ENCODE measurements at places on chromosomes 5 and 9.
A peak's percentile ranks its signal among the peaks of the same experiment; 100 is the strongest.

- DNase-seq: no peak
Measured at GRCh38 chr5:58933891-58934628, 351.2 kb downstream of the RAB3C start.

GRCh38 chr5:177412603-177413233 is 3.4 kb upstream of the F12 start:
- no peak for DNase-seq

- DNase-seq: no peak
Measured at GRCh38 chr9:77546376-77546950, 101.7 kb downstream of the GNA14 start.

DNA sequence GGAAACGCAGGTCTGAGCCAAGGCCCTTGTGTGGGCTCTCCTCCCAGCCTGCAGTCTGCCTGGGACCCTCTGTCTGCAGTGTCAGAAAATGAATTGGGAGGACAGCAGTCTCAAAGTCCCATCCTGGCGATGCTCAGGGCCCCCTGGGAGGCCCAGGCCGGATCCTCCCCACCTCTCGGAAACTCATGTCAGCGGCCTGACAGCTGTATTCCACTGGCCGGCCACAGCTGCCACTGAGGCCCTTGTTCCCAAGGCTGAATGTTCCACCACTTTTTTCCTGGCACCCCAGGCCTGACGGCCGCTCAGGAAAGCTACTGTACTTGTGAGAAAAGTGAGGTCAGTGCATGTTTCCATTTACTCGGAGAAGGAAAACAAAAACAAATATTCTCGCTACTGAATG is 180.0 kb downstream of the FGF18 start:
- no peak for DNase-seq

GRCh38 chr5:83464261-83464660 is 7.3 kb upstream of the VCAN start:
- DNase-seq: no peak

DNA sequence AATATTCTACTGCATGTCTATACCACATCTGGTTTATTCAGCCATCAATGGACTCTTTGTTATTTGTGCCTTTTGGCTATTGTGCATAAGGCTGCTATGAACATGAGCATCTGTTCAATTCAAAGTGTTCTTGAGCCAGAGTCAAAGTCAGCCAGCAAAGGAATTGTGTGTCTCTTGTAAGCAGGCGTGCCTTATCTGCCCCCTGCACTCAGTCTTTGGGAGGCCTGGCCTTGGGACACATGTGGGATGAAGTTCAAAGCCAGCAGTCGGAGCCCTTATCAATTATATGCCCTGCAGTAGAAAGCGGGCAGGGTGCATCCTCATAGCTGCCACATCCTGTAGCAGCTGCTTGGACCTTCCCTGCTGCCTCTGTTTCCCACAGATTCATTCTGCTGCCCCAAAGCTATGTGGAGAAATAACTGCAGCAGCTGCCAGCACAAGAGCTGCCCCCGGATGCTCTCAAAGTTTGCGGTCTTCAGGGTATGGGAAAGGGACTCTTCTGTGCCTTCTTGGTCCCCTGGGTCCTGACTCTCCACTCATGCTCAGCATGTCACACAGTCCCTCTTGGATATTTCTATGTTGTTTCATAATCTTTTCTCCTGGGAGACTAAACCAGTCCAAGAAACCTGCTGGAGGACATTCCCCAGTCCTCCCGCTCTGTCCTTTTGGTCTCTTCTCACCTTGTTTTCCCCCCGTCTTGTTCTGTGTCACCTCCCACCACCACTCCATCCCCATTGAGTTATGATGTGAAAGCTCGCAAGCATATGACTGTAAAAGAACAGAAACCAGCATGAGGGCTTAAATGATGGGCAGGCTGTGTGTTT is 35.9 kb downstream of the STOM start:
- DNase-seq: peak; percentile 33

GRCh38 chr9:114172981-114173833 is 17.9 kb downstream of the COL27A1 start:
- DNase-seq: peak; percentile 14

GRCh38 chr5:38291355-38291754 is 33.0 kb downstream of the EGFLAM start:
- DNase-seq: no peak

DNA sequence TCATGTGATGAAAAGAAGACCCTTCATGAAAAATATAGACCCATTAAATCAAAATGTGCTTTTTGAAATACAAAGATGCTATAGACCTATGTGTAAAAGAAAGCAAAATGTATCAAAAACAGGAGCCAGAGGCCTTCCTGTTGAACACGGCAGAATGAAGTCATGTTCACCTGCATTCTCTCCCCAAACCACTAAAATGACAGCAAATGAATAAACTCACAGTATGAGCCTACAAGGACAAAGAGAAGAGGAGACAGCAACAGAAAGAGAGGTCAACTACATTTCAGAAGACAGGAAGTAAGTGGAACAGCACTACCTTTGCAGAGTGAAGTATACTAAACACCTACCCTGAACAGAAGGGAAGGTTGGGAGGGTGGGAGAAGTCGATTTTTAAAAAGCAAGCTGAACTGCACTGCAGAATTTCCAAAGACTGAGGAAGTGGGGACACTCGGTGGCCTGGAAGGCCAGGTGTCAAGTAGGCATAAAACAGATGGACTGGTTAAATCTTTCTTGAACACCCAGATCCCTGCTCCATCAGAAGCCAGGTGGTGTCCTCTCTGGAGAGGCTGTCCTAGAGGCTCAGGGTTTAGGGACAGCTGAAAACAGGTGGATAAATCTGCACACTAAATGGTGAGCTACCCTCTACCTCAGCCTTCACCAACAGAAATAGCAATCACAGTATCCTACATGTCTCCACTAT is 48.9 kb downstream of the MED27 start:
- DNase-seq: no peak

DNA sequence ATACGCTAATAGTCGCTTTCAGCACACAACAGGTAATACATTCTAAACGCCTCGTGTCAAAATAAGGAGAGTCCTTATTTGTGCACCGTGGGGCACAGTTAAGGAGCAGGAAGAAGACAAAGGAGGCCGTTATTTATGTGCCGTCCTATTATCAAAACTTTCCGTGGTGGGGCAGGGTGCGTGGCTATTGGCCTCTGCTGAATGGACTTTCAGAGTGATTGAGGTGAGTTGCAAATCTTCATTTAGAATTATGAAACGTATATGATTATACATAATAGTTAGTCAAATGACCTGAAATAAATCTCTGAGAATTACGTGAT is 833 bp downstream of the C5orf24 start:
- no peak for DNase-seq

DNA sequence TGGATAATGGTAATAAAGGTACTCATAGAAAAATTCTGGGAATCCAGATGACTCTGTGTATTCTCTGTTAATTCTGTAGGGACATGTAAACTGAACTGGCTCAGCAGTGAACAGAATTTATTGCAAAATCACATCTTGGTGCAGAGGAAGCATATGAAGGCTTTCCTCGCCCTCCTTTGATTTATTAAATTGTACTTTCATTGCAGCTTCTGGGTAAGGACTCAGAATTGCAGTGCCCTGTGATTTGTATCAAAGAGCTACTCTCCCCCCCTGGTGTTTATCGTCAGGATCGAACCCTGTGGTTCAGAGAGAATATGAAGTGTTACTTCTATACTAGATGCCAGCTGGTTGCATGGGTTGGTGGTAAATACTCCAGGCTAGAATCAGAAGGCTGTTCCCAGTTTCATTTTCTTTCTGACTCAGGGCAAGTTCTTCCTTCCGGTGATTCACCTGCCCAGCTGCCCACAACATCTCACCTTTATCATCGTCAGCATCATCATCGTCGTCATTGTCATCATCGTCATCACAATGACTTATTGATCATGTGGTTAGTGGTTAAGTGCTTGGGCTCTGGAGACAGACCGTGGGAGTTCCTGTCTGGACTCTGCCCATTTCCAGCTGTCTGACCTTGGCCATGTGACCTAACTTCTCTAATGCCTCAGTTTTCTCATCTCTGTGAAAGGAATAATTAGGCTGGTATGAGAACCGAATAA is 238.8 kb downstream of the ARHGAP26 start:
- DNase-seq: peak; percentile 64

GRCh38 chr5:135240283-135240633 is 158.8 kb downstream of the MACROH2A1 start:
- no peak for DNase-seq

GRCh38 chr5:100693481-100693880 is 158.3 kb downstream of the FAM174A start:
- DNase-seq: no peak

GRCh38 chr5:104793031-104793754 is 1230.6 kb upstream of the NUDT12 start:
- DNase-seq: no peak

DNA sequence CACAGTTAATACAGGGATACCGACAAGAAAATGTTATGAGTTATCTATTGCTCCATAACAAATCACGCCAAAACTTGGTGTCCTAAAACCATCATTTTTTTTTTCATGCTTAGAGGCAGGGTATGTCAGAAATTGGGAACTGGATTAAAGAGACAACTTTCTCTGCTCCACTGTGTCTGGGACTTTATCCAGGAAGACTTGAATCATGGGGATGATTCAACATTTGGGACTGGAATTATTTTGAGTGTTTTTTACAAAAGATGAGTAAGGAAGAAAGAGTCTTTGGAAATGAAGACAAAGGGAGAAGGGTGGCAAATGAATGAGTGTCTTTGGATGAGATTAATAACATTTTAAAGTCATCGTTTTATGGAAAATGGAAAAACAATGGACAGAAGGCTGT is 1883.7 kb upstream of the C9orf72 start:
- no peak for DNase-seq

- no peak for DNase-seq
Measured at GRCh38 chr9:84597131-84597530, 72.4 kb upstream of the NTRK2 start.

GRCh38 chr5:68279984-68280383 is 64.4 kb downstream of the PIK3R1 start:
- no peak for DNase-seq

- DNase-seq: no peak
Measured at GRCh38 chr5:65459995-65460394, 21.7 kb downstream of the ADAMTS6 start.

GRCh38 chr9:37100327-37100726 is 20.0 kb upstream of the ZCCHC7 start:
- no peak for DNase-seq

DNA sequence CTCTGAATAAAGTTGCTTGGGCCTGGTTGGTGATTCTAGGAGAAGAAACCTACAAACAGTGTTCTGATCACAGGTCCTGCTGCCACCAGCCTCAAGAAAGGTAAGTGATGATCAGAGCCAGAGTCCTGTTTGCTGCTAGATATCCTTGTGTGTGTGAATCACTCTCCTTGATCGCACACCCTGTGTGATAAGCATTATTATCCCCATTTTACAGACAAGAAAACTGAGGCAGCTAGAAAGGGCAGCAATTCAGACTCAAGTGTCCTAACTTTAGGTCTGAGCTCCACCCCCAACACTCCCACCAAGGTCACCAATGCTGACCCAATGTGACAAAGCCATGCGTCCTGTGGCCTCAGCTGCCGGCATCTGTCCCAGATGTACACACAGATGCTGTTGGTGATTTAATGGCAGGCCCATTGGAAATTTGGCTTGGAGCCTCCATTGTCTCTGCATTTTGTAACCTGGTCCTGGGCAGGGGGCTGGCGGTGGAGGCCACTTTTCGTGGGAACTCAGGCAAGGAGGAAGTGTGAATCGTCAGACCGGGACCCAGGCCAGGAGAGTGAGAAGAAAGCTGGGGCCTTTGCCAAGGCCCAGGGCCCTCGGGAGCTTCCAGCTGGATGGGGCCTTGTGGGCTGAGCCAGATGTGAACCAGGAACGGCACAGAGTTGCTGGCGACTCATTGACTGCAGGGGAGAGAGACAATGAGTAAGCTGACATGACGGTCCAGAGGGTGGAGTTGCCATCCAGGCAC is 29.8 kb upstream of the GGTA1 start:
- peak; percentile 5 for DNase-seq

DNA sequence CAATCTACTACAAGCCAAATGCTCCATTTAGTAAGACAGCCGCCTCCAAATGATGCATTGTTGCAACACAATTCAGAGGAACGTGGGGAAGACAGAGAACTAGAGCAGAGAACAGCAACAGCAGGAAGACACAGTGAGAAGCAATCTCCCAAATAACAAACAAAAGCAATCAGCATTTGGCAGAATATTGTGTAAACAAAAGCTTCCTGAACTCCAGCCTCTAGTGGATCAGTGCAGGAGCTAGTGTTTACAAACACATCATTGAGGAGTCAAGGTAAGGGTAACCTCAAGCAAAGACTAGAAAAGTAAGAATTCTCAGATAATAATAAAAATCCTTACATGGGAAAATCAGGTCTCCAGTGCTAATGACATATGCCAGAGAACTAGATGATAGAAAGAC is 20.6 kb downstream of the FST start:
- DNase-seq: no peak
